ENCODE measurements at places on chromosomes 3 and 15.

DNA sequence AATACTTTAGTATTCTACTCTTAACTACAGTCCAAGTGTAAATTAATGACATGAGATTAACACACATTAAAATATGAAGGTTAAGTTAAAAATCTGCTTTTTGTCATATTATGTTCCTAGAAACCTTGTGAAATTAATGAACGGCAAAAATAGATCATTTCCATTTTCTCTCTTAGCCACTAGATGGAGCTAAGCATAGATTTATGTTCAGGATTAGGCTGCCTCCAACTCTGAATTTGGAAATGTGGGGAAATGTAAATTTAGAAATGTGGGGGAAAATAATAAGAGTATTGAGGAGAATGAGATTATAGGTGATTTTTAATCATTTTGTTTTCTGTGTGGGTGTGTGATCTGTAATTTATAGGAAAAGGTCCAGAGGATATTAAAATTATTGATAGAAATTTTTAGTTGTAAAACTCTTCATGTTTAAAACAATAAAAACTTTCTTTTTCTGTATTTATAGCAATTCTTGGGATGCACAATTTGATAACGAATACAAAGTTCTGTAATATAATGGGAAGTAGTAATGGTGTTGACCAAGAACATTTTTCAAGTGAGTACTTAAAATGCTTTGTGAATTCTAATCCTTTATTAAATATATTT, 59.2 kb downstream of the TMOD3 start:
- DNase-seq = no peak

DNA sequence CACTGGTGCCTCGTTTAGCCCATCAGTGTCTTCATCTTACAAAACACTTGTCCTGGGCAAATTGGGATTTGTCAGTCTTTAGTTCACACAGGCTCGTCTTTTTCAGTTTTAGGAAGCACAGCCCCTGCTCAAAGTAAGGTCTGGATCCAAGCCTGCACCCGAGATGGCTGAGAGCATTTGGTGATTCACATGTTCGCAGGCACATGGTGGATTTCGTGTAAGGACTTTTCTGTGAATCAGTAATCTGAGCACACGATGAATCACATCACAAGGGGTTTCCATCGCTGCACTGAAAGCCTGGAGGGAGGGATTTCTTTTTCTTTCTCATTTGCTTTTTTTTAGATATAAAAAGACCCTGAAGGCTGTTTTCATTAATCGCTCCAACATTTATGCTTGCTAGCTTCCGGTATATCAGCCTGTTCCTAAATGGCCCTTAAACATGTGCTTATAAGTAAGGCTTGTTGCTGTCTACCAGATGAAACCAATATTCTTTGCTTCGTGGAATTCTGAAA, 435.6 kb upstream of the ATP10A start:
- DNase-seq = no peak

GRCh38 chr3:101689286-101689685, 2.8 kb upstream of the RPL24 start:
- no peak for DNase-seq

DNA sequence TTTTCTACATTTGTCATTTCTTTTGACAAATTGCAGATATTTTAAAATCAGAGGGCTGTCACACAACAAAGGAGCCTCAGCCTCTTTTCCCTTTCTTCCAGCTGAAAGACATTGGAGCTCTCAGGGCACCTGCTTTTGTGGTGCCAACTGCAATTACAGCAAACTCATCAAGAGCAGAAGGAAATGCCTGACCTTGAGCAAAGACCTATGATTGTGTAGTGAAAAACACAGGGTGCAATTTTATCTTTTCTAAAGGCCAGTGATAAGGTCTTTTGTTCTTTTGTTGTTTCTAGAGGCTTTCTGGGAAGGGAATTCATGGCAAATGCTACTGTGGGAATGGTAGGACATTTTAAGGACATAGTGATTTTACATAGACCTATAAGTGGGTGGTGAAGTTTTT, 214.3 kb downstream of the OXSM start:
- no peak for DNase-seq

DNA sequence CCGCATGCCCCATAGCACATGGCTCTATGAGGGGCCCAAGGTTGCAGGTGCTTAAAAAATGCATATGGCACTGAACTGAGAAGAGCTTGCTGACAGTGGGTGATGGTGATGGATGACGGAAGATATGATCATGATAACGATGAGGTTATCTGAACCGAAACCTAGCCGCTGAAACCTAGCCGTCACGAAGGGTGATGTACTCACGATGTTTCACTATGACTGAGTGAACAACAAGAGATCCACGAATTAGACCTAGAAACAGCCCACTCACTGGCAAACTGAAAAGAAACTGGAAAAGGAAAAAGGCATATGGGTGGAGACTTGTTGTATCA, 57.6 kb upstream of the BCL6 start:
- peak; percentile 48 for DNase-seq

DNA sequence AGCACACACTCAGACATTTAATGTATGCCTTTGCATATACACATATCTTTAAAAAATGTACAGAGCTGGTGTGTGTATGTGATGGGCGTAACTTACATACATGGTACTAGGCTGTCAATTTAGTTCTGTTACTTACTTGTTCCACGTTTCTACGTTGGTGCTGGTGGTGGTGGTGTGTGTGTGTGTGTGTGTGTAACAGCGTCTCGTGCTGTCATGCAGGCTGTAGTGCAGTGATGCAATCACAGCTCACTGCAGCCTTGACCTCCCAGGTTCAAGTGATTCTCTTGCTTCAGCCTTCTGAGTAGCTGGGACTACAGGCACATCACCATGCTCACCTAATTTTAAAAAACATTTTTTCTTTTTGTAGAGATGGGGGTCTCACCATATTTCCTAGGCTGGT, 64.2 kb downstream of the ISG20 start:
- no peak for DNase-seq

GRCh38 chr15:47786371-47786770, 69.1 kb downstream of the SEMA6D start:
- no peak for DNase-seq

GRCh38 chr15:58490888-58491473, 59.2 kb downstream of the LIPC start:
- DNase-seq = no peak

DNA sequence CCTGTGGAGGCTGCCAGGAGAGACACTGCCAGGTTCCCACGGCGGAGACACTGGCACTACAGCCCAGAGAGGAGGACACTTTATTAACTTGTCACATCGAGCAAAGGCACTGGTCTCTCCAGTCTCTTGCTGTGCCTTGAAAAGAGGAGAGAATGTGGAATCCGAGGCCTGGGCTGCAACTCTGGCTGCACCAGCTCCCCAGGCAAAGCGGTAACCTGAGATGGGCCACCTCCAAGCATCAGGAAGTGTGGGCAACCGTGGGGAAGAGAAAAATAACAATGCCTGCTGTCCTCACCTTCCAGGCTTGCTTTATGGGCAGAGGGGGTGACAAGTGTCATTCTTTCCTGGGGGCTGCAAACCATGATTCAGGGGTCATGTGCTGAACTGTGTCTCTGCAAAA, 91.6 kb upstream of the RGMA start:
- DNase-seq = no peak

- DNase-seq = no peak
Observed at GRCh38 chr3:192904632-192905289, 12.9 kb downstream of the MB21D2 start.

GRCh38 chr3:78274475-78275065, 1234.7 kb downstream of the ROBO2 start:
- DNase-seq = no peak

GRCh38 chr3:118772547-118773011, 262.1 kb downstream of the IGSF11 start:
- DNase-seq = no peak

DNA sequence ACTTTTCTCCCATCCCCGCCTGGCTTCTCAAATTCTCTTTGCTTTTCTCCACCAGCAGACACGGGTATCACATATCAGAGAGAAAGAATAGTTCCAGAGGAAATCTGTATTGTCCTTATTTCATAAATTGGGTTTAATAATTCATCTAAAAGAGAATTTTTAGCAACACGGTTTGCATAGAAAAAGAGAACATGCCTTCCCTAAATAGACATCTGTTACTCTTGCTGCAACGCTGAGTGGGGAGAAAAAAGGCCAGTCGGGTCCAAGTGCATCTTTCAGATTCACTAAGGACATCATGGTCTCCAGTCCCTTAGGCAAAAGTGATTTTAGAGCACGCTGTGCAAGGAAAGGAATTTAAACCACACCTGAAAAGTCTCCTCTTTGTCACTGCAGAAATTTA, 201.3 kb downstream of the ABHD5 start:
- no peak for DNase-seq

DNA sequence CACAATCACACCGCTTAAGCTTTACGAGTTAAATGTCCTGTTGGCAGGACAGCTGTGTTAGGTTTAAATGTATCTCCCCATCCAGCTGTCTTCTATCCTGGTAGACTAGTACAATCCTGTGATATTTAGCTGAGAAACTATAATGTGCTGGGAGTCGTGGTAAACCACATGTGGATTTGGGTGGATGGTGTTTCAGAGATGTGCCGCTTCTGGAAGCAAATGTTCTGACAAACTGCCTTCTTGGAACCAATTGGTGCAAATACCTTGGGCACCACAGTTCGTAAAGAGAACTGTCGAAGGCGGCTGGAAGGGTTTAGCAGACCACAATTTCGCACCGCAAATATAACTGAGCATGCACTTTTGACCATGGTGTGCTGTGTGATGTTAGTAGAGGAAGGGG, 15.0 kb downstream of the SCG5 start:
- no peak for DNase-seq

DNA sequence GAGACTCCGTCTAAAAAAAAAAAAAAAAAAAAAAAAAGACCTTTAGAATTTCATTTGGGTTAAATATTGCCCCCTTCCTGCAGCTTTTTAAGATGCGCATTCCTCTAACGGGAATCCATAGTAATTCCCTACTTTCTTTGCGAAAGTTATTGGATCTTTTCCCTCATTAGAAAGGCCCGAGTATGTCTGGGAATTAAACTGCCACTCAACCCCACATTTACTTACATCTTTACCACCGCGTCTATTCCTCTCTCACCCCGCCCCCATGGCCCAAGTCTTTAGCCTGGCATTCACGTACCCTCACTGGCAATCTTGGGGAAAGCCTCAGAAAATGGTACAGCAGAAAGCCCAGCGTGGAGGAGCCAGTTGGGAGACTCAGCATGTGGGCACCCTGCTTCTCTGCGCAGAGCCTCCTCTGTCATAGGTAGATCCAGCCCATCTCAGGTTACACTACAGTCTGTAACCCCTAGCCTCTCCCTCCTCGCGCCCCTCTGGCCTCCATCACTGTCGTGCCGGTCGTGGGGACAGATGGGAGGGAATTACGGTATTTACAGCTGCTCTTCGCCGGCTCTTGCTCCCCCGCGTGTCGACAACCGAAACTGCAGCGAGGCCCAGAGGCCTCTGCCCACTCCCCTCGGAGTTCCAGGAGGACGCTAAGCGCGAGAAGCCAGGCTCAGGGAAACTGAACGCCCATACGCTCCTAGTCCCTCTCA, 6.4 kb upstream of the ANKDD1A start:
- DNase-seq = peak; percentile 69

All from stimulated activated CD8-positive, alpha-beta memory T cell treated with anti-CD3 and anti-CD28 coated beads, Interleukin-7, amount 100 ng/mL, for 4 hours (primary cell).